Kidney tubule cell (primary cell): ENCODE measurements at places on chromosomes 11 and 22.

- DNase-seq = no peak
Observed at GRCh38 chr11:11512502-11512901, 109.3 kb downstream of the GALNT18 start.

GRCh38 chr22:41470886-41471285, 2.0 kb downstream of the ACO2 start:
- no peak for DNase-seq

- no peak for DNase-seq
Observed at GRCh38 chr11:119816660-119817059, 87.7 kb upstream of the NECTIN1 start.

GRCh38 chr11:97570636-97571035, 1180.8 kb downstream of the JRKL start:
- DNase-seq = peak; percentile 4

- DNase-seq = no peak
Observed at GRCh38 chr11:8624698-8625097, 30.7 kb upstream of the STK33 start.

GRCh38 chr11:45906965-45907611, at the start of gene FREY1:
FREY1 (minus strand) TSS chr11:45907271; CDS start chr11:45907245, 26 bp downstream.
- DNase-seq = no peak

GRCh38 chr11:26263769-26264168, 68.2 kb upstream of the ANO3 start:
- DNase-seq = no peak

DNA sequence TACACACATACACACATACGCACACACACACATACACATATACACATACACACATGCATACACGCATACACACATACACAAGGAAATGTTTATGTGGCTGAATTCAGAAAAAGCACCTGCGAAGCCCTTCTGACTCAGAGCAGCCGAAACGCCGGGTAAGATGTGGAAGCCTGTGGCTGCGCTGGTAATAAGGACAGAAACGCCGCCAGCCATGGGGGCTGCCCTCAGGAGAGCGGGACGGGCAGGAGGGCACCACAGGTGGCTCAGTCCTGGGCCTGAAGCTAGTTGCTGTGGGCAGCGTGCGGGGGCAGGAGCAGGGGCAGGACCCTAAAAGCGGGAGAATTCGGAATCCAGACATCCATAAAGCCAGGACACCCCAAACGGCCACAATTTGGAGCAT, 378.3 kb downstream of the BRD1 start:
- DNase-seq = no peak

- DNase-seq = no peak
Observed at GRCh38 chr11:104738918-104739317, 159.3 kb downstream of the CASP12 start.

DNA sequence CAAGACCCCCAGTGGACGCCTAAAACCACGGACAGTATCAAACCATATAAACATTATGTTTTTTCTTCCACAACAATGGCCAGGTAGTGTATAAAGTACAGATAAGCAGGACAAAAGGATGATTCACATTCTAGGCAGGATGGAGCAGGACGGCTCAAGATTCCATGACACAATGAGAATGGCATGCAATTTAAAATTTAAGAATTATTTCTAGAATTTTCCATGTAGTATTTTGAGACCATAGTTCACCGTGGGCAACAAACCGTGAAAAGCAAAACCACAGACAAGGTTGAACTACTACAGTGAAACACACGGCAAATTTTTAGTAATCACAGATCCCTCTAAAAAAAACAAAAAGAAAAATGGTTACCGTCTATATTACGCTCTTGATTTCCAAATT, 7.5 kb downstream of the NARS2 start:
- DNase-seq = peak; percentile 92

DNA sequence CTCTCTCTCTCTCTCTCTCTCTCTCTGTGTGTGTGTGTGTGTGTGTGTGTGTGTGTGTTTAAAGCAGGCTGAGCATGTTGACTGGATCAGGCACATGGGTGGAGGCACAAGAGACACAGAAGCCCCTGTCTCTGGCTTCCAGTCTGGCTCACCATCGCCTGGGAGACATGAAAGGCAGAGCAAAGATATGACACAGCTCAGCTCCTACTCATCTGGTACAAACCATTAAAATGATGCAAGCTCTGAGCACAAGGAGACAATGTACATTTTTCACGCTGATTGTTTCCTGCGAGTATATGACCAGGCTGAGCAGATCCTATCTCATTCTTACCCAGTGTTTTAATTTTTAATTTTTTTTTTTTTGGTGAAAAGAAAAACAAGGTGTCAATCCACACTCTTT, 9.5 kb downstream of the SLC6A5 start:
- DNase-seq = no peak

GRCh38 chr11:129929721-129930120, 34.3 kb upstream of the NFRKB start:
- DNase-seq = no peak

DNA sequence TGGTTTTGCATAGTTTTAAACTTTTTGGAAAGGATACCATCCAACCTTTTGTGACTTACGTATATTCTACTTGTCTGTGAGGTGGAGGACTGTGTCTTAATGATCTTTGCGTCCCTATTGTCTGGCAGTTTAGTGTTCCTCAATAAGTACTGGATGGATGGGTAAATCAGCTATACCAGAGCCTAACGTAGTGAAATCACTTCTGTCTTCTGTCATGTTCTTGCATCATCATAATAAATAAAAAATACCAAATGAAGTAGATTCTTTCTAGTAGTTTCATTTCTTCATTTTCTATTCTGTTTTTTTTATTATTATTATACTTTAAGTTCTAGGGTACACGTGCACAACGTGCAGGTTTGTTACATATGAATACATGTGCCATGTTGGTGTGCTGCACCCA, 66.4 kb downstream of the ACER3 start:
- no peak for DNase-seq

DNA sequence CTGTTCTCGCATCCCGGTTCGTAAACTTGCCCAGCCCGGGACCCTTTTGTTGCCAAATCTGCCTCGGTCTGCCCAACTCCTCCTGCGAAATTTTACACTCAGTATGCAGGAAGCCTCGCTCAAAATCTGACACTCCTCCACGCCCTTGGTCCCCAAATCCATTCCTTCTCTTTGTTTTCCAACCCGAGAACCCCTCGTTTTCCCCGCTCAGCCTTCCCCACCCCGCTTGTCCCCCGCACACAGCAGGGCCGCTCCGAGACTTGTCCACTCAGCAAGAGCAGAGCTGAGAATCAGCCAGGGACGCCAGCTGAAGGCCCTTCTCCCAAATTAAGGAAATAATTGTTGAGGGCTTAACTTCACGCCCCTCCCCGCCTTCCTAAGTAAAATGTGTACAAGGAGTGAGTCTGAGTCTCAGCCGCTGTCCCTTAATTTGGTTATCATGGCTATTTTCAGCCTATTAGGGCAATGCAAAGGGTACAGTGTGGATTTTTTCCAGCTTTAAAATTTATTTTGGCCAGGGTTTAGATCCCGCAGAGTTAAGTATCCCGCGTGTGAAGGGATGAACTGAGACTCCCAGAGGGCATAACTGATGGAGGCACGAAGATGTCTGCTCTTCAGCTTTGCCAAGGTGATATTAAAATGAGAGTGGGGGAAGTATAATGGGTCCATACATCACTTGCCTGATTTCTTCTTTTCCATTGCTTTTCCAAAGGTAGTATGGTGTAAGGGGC, 581 bp upstream of the FBXO3 start:
- no peak for DNase-seq

- peak; percentile 30 for DNase-seq
Observed at GRCh38 chr11:121131656-121132055, 30.6 kb downstream of the TECTA start.

DNA sequence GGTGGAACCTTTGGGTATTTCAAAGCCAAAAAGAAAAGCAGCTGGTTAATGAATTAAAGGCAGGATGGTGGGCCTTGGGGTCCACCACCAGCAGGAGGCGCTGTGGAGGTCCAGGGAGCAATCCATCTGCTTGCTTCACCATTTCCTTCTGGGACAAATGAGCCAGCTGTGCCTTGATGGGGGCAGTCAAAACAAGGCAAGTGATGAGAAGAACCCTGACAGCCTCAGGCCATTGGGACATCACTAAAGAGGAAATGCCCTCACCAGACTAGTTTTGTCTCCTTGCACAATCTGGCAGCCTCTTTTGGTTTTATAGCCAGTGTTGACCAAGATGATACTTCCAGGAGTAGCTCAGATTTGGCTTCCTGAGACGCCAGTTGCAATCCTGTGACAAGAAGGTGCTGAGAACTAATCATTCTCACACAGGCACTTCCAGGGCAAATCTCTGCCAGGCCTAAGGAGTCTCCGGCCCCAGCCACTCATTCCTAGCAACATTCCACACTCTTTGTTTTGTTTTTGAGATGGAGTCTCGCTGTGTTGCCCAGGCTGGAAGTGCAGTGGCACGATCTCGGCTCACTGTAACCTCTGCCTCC, 38.2 kb upstream of the WEE1 start:
- peak; percentile 61 for DNase-seq

DNA sequence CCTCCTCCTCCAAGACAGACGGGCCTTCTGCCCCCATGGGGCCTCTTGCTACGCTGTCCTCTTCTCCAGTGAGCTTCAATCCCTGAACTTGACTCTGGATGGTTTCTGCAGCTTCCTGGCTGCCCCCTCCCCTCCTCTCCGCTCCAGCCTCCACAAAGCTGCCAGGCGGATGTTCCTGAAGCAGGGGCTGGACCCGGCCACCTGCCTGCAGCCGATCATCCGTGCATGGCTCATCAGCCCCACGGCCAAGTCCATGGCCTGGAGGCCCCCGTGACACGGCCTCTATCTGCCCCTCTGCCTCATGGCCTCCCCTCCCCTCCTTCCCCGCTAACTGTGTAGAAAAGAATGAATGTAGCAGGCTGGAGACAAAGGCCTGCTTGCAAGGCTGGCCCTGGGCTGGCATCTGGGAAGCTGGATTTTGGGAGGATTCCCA, 6.8 kb upstream of the SUN2 start:
- DNase-seq = no peak

GRCh38 chr11:61683961-61684869, 4.0 kb downstream of the DAGLA start:
- no peak for DNase-seq
